ENCODE measurements at places on chromosomes 3 and 15. TPM values are rescaled to one million over a fixed set of nuclear protein-coding genes. Genes with fewer than 3 reads are reported as not detected.

Gene IP6K2
- total RNA-seq, result 47.9 TPM

Gene GHRL
- not detected for total RNA-seq

Gene ACSBG1
- 0.29 TPM for total RNA-seq

Gene ARHGAP11A
- 52.9 TPM for total RNA-seq

Gene DUOX1
- under 0.01 TPM for total RNA-seq

Gene GOLGA8J
- not detected for total RNA-seq

Gene GDPGP1
- 11.3 TPM for total RNA-seq

Gene CFAP91
- 0.13 TPM for total RNA-seq

Gene AP3B2
- total RNA-seq, result not detected

Gene FOXL2
- 0.13 TPM for total RNA-seq

Gene CYP8B1
- not detected for total RNA-seq
